T-helper 2 cell treated with Interferon-gamma antibody and Interleukin-4, amounts not matched to agents 100 ng/mL and 5 ng/mL, for 36 hours (primary cell): ENCODE measurements at places on chromosomes 11 and 22. TPM values are rescaled to one million over a fixed set of nuclear protein-coding genes. Genes with fewer than 3 reads are reported as not detected.

Gene POU2AF3
- not detected in 2 replicates for total RNA-seq

Gene GDPD4
- total RNA-seq, result not detected in 2 replicates

Gene PLAAT2
- not detected in 2 replicates for total RNA-seq

Gene CD3D
- total RNA-seq, result 474 and 495 TPM in 2 replicates

Gene CARNS1
- total RNA-seq, result 0.14 and 0.86 TPM in 2 replicates

Gene BAIAP2L2
- 0.70 and 0.77 TPM in 2 replicates for total RNA-seq

Gene TCIRG1
- 230 and 235 TPM in 2 replicates for total RNA-seq

Gene CDCA5
- total RNA-seq, result 91.5 and 93.2 TPM in 2 replicates

Gene C11orf91
- total RNA-seq, result 0.25 and 0.32 TPM in 2 replicates

Gene UPB1
- 0.09 and 0.16 TPM in 2 replicates for total RNA-seq

Gene MMP27
- not detected in 2 replicates for total RNA-seq

Gene TEX54
- total RNA-seq, result 0.77 TPM in 1 of 2 replicates, not detected in the other

Gene BIRC3
- total RNA-seq, result 70.6 and 71.3 TPM in 2 replicates

Gene THRSP
- total RNA-seq, result not detected in 2 replicates

Gene NCF4
- 53.0 and 57.0 TPM in 2 replicates for total RNA-seq

Gene CFAP300
- total RNA-seq, result not detected in 2 replicates

Gene RBMXL2
- 0.09 TPM in 1 of 2 replicates, not detected in the other for total RNA-seq

Gene HTATIP2
- total RNA-seq, result 39.8 and 40.6 TPM in 2 replicates

Gene CRYBB3
- total RNA-seq, result 0.32 and 0.34 TPM in 2 replicates

Gene INSC
- total RNA-seq, result 0.09 and 0.11 TPM in 2 replicates

Gene DGAT2
- total RNA-seq, result 1.9 TPM in 2 replicates

Gene GP1BB
- total RNA-seq, result not detected in 2 replicates

Gene KCNJ5
- not detected in 2 replicates for total RNA-seq

Gene PEX16
- 49.7 and 53.7 TPM in 2 replicates for total RNA-seq

Gene ELMOD1
- total RNA-seq, result not detected in 2 replicates

Gene RIMBP3C
- total RNA-seq, result 0.50 and 0.59 TPM in 2 replicates

Gene NXPE1
- total RNA-seq, result not detected in 2 replicates

Gene MTFP1
- total RNA-seq, result 50.5 and 51.2 TPM in 2 replicates

Gene DBX1
- total RNA-seq, result not detected in 2 replicates

Gene FOLR1
- not detected in 2 replicates for total RNA-seq

Gene TMEM225
- total RNA-seq, result not detected in 2 replicates

Gene KRTAP5-7
- total RNA-seq, result 0.14 and 0.25 TPM in 2 replicates

Gene CHADL
- total RNA-seq, result 0.20 and 0.50 TPM in 2 replicates

Gene FAM180B
- total RNA-seq, result 0.18 and 0.20 TPM in 2 replicates

Gene MIOX
- total RNA-seq, result 0.14 TPM in 1 of 2 replicates, not detected in the other

Gene SERHL2
- total RNA-seq, result 0.86 and 1.0 TPM in 2 replicates

Gene NCR3LG1
- total RNA-seq, result 0.82 and 1.0 TPM in 2 replicates

Gene CHRDL2
- total RNA-seq, result not detected in 2 replicates

Gene PIK3C2A
- total RNA-seq, result 17.3 and 19.0 TPM in 2 replicates

Gene NEU3
- 16.2 and 18.4 TPM in 2 replicates for total RNA-seq

Gene ZPR1
- 66.1 and 67.8 TPM in 2 replicates for total RNA-seq
